ENCODE measurements at places on chromosomes 16 and 17.
A peak's percentile ranks its signal among the peaks of the same experiment; 100 is the strongest.

GRCh38 chr17:64418506-64419339 lies 28.1 kb upstream of the PECAM1 start:
- DNase-seq, result no peak

- no peak for DNase-seq
These were observed 22.1 kb downstream of the TRIM25 start for GRCh38 chr17:56891751-56892150.

DNA sequence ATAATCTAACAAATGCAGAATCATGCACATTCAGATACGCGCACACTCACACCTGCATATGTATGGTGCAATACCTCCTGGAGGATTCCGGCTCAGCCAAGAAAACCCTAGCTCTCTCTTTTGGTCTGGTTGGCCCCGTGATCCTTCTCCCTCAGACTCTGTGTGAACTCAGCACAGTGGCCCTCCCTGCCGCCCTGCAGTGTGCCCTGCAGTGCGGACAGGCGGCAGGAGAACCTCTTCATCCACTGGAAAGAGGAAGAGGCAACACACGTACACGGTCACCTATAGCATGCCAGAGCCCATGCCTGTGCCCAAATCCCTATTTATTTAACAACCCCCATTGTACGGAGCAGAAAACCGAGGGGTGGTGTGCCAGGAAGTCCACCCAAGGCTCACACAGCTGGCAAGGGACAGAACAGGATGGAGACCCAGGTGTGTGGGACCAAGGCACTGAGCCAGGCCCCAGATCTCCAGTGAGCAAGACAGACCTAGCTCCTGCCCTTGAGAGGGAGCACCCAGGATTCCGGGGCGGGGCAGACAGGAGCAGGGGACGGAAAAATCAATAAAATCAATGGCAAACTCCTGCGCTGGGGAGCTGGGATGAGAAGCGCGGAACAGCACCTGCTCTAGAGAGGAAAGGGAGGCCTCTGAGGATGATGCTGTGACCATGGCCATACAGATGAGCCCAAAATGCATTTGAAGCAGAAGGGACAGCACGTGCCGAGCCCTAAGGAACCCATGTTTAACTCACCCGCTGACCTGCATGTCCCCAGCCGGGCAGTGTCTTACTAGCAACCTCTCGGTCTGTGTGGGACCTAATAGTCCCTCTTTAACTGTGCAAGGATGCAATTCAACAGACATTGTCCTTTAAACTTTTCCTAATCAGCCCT lies 54.7 kb upstream of the CIBAR2 start:
- no peak for DNase-seq

DNA sequence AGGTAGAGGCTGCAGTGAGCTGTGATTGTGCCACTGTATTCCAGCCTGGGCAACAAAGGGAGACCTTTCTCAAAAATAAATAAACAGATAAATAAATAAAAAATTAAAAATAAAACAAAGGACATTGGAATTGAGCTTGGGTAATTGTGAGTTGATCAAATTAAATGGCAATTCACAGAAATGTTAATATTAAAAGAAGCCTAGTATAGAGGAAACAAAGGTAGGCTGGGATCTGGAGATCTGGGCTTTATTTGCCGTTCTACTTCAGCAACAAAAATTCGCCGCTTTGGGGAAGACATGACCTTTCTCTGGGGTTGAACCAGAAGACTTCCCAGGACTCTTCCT lies 332 bp upstream of the VPS25 start:
- no peak for DNase-seq

DNA sequence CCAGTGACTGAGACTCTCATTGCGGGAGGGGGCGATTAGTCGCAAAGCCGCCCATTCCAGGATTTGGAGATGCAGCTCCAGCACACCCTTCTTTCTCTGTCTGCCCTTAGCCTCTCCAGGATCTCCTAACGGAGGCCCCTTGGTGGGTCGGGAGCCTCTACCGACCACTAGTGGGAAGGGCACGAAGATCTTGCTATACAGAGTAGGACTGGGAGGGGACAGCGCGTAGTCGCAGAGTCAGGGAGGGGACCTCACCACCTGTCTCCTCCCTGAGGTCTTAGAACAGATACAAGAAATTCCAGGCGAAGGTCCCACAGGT lies 588 bp upstream of the SMTNL2 start:
- no peak for DNase-seq

DNA sequence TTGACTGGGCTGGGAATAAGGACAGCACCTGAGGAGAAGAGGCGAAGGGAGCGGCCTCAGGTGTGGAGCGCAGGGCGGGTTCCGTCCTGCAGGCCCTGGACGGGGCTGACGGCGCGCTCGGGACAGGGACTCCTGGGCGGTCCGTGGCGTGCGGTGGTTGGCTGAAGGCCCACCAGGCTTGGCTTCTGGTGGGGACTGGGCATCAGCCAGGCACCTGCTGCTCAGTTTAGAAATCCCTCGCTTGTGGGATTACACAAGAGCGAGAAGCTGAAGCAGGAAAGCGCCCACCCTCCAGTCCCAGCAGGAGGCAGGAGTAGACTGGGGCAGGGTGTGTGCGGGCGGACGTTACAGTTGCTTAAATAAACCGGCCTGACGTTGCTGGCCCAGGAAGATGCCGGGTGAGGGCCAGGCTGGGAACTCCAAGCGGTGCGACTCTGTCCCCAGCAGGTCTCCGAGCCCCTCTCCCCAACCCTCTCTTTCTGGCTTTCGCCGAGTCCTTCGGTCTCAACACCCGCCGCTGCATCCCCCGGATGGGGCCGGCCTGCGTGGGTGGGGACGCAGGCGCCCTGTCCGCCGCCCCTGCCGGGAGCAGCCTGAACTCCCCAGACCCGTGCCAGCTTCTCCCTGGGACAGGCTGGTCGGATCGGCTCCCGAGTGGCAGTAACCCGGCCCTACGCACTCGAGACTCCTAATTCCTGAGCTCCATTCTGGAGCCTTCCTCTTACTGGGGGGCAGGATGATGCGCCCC lies 639 bp downstream of the MIF4GD start:
- DNase-seq, result peak; percentile 63

DNA sequence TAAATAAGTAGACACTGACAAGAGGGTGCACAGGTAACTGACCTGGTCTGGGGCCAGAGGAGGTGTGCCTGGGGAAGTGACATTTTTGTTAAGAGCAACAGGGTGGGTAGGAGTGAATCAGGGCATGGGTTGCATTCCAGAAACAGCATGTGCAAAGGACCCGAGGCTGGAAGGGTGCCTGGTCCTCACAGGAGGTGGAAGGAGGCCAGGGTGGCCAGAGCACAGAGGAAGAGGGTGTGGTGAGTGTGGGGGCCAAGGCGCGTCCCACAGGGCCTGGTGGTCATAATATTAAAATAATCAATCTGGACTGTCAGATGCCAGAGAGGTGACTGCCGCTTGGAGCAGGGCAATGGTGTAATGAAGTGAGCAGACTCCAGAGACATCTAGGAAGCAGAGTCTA lies 14.3 kb downstream of the ARHGAP23 start:
- DNase-seq, result no peak

- DNase-seq, result no peak
These were observed 164.8 kb downstream of the SNX29 start for GRCh38 chr16:12141073-12141951.

- no peak for DNase-seq
These were observed 1.7 kb upstream of the LMF1 start for GRCh38 chr16:972316-973002.

DNA sequence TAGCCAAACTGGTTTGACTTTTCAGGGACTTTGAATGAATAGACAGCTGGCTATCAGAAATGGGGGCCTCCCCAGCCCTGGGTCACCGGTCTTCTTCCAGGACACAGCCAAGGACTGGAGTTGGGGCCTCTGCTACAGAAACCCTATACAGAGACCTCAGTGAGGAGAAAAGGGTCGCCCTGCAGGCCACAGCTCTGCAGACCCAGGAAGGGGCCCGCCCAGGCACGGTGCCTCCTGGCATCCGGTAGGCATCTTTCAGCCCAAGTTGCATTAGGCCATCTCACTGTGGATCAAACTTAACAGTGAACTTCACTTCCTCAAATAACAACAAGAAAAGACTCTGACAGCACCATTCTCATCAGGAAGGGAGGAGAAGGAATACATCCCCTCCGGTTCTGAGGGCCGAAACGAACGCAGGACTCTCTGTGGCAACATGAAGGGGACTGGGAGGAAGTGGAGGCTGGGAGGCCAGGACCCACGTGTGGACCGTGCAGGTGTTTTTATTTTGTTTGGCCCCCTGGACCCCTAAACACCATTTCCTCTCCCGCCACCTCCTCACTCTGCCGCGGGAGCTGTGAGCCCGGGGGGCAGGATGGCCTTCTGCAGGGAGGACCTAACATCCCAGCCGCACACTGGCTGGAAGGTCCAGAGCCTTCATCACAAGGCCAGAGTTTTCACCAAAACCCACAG lies 7.2 kb downstream of the SLC38A10 start:
- no peak for DNase-seq

DNA sequence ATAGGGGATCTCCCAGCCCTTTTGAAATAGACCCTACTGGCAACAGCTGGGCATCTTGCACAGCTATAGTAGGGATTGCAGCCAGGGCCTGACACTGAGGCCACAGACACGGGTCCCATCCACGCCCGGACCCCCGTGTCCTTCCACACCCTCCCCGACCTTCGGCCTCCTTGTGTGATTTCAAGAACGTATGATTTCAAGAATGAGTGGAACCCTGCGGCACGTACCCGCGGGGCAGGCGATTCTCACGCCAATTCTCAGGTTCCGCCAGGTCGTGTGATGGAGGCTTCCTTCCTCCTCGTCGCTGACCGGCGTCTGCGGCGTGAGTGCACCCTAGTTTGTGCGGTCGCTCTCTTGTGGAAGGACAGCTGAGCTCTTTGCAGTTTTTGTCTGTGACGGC lies 56.3 kb upstream of the GNG13 start:
- no peak for DNase-seq
